ENCODE measurements at places on chromosomes 7 and 10.

- no peak for DNase-seq
These were observed 12.2 kb downstream of the ADAM12 start for GRCh38 chr10:126375926-126376554.

DNA sequence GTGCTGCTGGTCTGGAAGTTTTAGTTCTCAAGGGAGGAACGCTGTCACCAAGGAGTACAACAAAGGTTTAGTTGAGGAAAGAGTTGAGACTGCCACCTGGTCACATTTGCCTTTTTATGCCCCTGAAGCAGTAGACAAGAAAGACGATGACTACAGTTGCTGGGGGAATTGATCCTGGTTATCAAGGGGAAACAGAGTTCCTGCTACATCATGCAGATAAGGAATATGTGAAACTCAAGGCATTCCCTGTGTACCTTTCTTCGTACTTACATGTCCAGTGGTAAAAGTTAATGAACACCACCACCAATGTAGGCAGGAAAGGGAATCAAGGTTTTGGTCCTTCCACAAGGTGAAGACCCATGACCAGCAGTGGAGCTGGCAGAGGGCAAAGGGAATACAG is 31.8 kb downstream of the SLC35B4 start:
- DNase-seq, result no peak

- no peak for DNase-seq
These were observed 147.6 kb upstream of the C7orf33 start for GRCh38 chr7:148442933-148443332.

GRCh38 chr10:103822107-103822716 is 33.2 kb downstream of the SH3PXD2A start:
- DNase-seq, result no peak

GRCh38 chr10:123554656-123555055 is 111.5 kb upstream of the GPR26 start:
- DNase-seq, result no peak
